NK-92 treated with Interleukin-12 subunit alpha and Interleukin-12 subunit beta, amount 100 ng/mL, for 24 hours (cell line): ENCODE measurements at places on chromosomes 1 and 21.

GRCh38 chr1:20896826-20897225 lies 109.7 kb upstream of the HP1BP3 start:
- DNase-seq: no peak

GRCh38 chr1:105793536-105794146 lies 1262.8 kb upstream of the PRMT6 start:
- DNase-seq: no peak

GRCh38 chr1:155978973-155979429 lies 654 bp upstream of the ARHGEF2 start:
- DNase-seq: no peak

DNA sequence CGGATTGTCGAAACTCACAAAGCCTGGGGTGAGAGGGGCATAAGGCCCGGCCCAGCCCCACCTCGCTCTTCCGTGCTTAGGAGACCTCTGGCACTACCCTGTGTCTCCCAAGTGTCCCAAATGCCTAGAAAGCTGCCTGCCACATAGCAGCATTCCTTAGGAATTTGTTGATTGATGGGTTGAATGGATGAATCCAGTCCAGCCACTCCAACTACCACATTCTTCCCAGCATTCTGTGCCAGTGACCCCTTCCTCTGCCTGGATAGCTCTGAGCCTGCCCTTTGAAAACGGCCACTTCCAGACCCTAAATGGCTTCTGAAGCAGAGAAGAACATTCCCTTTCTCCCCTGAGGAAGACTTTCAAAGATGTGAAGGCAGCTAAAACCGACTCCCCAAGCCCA lies 11.5 kb downstream of the CELF3 start:
- DNase-seq: no peak

DNA sequence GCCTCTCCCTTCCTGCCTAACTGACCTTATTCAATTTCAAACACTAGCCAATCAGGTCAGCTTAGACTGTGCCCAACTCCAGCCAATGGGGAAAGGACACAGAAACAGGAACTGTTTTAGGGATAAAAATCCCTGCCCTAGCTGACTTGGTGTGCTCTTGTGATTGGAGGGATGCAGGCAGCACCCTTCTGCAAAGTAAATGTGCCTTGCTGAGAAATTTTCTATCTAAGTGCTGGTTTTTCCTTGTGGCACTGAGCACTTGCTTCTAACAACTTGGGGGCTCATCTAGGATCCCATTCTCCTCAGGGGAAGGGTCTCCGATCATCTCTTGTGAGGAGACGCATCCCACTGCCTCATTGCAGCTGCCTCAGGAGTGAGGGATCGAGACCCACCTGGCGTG lies 10.7 kb upstream of the CD2 start:
- DNase-seq: no peak

GRCh38 chr1:50747394-50747793 lies 212.7 kb downstream of the FAF1 start:
- no peak for DNase-seq

DNA sequence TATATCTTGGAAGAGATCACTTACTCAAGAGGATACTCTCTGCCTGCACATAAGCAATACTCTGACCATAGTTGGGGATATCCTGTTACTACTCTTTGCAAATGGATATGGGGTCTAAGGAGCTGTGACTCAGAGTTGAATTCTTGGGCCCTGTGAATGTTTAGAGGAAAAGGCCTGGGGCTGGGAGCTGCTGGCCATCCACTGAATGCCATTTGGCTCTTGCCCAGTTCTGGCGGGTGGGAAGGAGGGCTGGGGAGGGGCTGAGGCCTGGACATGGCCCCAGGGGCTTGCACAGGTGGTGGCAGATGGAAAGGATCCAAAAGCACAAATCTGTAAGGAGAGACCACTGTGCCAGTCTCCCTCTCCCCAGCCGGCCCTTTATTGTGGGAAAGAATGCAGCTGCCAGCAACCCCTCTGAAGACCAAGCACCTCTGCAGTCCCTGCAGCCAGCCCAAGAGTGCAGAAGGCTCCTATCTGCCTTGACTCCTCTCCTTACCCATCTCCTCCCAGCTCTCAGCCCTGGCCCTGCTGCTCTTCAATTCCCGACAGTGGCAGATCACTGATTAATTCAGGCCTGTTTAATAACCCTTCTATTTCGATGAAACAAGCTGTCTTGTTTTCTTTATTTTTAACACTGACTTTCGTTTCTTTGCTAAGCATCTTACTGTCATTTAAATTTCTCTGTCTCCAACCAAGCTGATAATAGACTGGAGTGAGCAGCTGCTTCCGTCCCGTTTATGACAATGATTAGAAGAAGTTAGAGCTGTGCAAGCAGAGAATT lies 12.1 kb downstream of the PLXNA2 start:
- no peak for DNase-seq

- no peak for DNase-seq
Observed at GRCh38 chr1:244881552-244882280, 17.4 kb upstream of the HNRNPU start.

GRCh38 chr1:21604208-21604957 lies 64.8 kb downstream of the RAP1GAP start:
- DNase-seq: no peak

DNA sequence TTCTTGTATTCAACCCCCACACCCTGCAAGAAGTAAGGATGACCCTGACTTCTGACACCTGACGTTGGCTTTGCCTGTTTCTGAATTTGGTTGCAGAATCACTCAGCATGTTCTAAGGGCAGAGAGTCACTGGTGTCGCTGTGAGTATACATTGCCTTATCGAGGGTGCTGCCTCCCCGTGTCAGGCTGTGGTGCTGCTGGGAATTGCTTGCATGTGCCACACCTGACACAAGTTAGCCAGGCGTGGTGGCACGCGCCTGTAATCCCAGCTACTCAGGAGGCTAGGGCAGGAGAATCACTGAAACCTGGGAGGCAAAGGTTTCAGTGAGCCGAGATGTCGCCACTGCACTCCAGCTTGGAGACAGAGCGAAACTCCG lies 45.9 kb downstream of the WDR4 start:
- DNase-seq: no peak

GRCh38 chr21:15015622-15016471 lies 49.0 kb downstream of the NRIP1 start:
- DNase-seq: no peak

- no peak for DNase-seq
Observed at GRCh38 chr1:230892018-230892491, 23.7 kb upstream of the C1orf198 start.
